ENCODE measurements at places on chromosomes 5 and 9.

DNA sequence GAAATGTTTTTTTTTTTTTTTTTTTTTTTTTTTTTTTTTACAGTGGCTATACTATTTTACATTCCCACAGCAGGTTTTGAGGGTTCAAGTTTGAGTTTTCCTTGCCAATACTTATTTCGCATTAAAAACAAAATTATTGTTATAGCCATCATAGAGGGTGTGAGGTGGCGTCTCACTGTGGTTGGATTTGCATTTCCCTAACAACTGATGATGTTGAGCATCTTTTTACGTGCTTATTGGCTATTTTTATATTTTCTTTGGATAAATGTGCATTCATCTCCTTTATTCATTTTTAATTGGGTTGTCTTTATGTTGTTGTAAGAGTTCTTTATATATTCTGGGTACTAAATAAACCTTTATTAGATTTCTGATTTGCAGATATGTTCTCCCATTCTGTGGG, 18.9 kb upstream of the UBLCP1 start:
- DNase-seq = no peak

DNA sequence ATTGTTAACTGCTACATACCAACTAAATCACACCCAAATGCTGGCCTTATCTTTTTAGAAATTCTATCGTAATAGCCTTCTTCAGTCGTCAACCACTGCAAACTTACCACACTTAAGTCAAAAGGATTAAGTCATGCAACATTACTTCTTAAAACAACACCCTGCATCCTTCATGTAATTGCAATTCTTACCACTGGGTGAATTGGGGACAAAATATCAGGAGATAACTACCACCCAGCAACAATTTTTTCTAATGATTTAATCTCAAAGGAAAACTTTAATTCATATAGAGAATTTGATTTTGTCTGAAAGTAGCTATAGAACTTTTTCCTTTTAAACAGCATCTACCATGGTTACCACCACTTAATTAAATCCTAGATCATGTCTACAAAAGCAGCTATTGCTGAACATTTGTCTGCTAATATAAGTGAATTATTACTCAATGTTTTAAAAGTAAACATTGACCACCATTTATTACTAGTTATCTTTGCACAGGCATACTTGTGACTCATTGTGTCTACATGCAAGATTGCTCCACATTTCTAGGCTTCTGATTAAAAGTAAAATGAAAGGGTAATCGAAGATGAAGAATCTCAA, 10.5 kb downstream of the MLLT3 start:
- no peak for DNase-seq

- DNase-seq = no peak
Measured at GRCh38 chr5:174342696-174343095, 297.2 kb downstream of the NSG2 start.

- DNase-seq = no peak
Measured at GRCh38 chr9:135993765-135994500, 32.8 kb upstream of the UBAC1 start.

Data from WTC11 (cell line).